ENCODE measurements at places on chromosomes 11 and 22.
A peak's percentile ranks its signal among the peaks of the same experiment; 100 is the strongest.

- no peak for DNase-seq
These were observed 4.9 kb downstream of the OR52K2 start for GRCh38 chr11:4454021-4454420.

- no peak for DNase-seq
These were observed 24.6 kb downstream of the MS4A10 start for GRCh38 chr11:60809691-60810090.

GRCh38 chr11:115660030-115660805 is 156.0 kb upstream of the CADM1 start:
- no peak for DNase-seq

- DNase-seq: no peak
These were observed 1079.7 kb downstream of the TBC1D22A start for GRCh38 chr22:47842119-47842518.

DNA sequence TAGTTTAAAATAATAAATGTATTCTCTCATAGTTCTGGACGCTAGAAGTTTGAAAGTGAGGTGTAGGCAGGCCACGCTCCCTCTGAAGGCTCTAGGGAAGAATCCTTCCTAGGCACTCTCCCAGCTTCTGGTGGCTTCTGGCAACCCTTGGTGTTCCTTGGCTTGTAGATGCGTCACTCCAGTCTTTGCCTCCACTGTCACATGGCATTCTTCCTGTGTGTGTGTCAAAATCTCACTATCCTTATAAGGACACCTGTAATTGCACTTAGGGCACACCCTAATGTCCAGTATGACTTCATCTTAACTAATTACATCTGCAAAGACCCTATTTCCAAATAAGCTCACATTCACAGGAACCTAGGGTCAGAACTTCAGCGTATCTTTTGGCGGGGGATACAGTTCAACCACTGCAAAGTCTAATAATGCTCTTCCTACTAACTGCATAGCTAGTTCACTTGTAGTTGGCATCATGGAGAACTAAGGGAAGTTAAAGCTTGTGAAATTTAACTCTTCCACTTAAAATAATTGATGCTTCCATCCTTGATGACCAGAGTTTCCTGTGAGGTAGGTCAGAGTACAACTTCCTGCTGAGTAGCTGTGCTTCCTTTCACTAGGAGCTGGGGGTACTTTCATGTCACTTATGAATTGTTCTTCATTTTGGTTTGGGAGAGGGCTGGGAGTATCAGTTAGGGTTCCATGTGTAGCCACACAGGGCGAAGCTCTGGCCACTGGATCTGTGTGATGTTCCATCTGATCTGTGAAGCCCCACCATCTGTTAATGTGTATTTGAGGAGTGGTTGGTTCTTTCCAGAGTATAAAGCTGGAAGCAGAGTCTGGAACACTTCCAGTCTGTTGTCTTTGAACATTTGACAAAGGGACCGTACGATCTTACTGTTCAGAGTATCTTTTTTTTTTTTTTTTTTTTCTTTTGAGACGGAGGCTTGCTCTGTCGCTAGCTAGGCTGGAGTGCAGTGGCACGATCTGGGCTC is 10.5 kb downstream of the YWHAH start:
- no peak for DNase-seq

DNA sequence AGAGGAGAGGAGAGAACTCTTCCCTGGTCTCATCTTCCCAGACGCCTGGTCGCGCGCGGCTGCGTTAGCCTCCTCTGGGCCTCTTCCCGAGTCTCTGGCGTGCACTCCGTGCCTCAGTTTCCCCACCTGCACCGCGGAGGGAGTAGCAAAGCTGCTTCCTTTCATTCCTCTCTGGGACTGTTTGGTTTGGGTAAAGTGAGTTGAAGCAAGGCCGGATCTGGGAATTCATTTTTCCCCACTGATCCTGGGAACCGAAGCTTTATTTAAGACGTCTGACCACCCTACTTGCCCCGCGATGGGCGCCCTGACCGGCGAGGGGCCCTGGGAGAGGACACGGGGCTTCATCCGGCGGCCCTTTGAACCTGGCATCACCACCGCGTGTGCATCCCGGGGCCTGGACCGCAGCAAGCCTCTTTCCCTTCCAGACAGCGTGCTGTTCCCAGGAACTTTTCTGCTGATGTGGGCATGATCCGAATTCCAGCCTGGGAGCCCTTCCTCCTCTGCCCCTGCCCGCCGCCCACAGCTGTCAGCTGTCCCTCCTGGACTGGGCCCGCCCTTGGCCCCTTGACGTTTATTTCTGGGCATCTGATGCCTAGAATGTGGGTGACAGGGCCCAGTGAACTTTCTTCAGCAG is 758 bp downstream of the LDLRAD3 start:
- DNase-seq: no peak

GRCh38 chr11:93330446-93330984 is at the start of gene DEUP1:
TSS of gene DEUP1 (plus strand) at chr11:93330742. CDS start at chr11:93332260, 1,518 bp downstream.
- DNase-seq: peak; percentile 4

DNA sequence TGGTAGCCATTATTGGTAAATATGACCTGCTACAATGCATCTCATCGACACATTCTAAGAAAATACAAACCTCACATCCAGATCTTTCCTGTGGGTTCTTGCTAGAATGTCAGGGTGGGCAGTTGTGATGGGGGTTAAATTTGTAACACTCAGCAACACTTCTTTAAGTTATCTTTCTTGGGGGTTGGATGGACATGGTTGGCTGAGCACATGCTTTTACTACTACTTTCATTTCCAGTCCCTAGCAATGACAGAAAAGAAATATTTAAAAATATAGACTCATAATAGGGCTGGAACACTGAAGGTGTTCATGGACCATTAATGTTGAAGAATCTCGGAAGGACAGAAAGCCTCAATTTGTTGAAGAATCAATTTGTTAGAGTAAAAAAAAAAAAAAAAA is 57.6 kb downstream of the APOL3 start:
- no peak for DNase-seq

DNA sequence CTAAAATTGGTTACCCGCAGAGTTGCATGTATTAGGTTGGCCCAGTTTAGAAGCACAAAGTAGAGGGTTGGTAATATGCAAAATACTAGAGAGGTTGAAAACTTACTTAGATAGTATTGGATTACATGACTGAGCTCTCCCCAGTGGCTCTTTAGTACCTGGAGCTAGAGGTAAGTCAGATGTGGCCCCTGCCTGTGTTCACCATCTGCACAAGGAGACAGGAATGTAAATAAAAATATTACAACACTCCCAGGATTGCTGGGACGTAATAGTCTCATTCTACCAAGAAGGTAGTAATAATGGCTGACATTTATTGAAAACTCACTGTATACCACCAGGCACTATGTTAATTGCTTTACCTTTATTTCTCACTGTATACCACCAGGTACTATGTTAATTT is 129.6 kb downstream of the SLC17A6 start:
- no peak for DNase-seq

GRCh38 chr11:74683279-74683871 is 47.9 kb downstream of the CHRDL2 start:
- DNase-seq: no peak

DNA sequence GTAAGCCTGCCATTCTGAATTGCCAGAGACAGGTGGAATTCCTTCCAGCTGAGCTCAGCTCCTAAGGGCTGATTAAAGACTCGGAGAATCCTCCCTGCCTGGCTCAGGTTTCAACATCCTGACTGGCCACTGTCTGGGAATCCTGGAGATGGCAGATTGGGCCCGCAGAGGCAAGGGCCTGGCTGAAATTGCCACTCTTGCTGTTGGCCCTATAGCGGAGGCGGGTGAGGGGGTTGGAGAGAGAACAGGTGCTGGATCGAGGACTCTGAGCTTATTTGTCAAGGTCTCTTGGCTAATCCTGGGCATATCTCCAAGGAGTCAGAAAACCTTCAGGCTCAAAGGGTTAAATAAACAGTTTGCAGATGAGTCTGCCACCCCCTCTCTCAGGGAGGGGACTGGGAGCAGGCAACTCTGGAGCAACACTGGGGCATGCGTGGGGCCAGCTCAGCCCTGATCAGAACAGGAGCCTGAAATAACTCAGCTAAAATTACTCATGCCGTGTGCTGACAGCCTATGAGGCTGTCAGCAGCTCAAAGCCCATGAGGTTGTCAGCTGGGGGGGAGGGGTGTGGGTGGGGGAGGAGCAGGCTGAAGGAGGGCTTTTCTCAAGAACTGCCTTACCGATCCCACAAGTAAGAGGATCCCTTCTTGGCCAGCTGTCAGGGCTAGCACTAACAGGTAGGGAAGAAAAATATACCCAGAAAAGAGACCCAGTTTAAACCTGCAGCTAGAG is 14.7 kb upstream of the MFRP start:
- DNase-seq: peak; percentile 66

GRCh38 chr22:27686534-27686933 is 115.0 kb downstream of the MN1 start:
- no peak for DNase-seq

- no peak for DNase-seq
These were observed 83.1 kb upstream of the NCAM1 start for GRCh38 chr11:112878033-112878601.

DNA sequence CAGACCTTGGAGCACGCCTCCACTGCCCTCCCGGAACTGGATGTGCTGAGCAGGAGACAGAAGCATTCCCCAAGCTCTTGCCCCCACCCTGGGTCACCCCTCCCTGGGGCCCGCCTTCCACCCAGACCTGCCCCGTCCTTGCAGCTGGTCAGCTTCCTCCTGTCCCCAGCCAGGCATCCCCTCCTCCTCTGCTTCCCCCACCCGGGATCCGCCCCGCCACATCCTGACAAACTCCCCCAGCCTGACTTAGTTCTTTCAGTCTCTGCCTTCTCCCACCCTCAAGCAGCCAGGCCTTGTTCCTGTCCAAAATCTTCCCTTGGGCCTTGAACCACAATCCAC is 1.1 kb upstream of the PLXNB2 start:
- no peak for DNase-seq

DNA sequence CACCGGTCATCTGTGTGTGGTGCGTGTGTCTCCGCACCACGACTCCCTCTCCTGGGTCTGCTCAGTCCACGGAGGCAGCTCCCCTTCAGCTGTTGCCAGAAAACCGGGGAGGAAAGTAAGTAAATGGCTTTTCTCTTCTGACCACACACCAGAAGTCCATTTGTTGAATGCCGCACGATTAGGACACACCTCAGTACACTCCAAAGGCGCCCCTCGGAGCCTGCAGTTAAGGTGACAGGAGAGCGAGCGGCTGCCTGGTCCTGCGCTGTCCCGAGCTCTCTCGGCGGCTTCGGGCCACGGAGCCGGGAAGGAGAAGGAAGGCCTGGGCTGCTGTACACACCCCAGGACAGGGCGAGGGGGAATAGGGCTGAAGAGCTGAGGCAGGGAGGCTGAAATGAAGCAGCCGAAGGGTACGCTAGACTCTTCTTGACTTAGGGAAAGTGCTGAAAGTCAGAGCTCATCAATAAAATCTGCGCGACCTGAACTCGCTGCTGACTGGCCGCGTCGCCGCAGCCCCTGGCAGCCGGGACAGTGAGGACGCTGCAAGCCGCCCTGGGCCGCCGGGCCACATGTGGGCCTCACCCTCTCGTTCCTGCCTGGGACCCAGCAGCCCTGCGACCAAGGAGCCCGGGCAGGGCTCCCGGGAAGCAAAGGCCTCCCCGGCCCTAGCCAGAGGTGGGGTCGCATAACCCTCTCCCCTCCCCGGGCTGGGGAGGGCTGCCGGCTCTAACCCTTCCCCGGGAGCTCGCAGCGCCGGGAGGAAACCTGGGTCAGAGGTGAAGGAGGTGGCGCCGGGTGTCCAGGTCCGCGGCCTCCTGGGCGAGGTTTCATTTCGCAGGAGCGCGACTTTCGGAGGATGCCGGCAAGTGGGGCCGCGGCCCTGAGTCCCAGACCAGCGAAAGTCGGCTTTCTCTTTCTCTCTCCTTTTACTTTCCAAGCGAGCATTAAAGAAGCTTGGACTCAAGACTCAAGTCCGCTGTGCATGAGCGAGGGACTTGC is 1.6 kb upstream of the PAX6 start:
- no peak for DNase-seq

DNA sequence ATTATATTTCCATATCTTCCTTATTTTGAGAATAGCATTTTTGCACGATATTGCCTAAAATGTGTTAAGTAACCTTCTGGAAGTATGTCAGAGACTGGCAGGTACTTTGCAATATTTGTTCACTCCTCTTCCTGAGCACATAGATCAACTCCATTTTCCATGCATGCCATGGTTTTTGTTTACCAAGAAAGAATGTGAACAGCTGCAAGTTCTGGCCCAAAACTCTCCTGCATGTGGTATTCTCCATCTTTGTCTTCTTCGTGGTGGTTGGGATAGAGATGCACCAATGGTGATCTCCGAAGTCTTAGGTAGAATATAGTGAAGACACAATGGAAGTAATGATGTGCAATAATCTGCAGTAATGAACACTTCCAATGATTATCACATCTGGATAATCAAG is 2241.0 kb upstream of the RAG2 start:
- no peak for DNase-seq

DNA sequence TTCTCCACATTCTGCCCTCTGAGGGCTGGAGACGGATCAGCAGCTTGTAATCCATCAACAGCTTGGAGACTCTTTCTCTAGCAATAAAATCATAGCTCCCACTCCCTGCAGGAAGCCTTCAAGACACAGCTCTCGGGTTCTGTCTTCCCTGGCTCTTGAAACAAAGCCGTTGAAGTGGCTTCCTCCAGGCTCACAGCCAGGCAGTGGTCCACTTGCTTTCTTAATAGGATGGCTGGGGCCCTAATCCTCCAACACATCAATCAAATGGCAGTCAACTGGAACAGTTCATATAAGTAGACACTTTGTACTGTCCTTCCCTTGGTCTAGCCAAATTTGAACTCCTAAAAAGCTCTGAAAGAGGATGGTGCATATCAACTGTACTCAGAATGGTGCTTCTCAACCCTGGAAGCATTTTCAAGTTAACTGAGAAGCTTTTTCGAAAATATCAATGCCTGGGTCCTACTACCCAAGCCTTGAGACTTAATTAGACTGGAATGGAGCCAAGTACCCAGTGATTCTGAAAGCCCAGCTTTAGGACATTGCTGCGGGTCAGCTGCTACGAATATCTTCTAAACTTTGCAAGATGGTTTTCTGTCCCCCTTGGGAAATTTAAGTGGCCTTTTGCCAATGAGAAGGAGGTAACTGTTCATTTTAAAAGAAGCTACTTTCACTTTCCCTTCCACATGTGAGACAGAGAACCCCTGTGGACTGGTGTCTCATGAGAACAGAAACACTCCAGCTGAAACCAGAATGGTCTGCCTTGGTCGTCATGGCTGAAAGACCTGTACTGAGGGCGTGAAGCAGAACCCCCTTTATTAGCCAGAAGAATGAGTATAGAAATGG is 74.7 kb downstream of the SC5D start:
- DNase-seq: no peak
